ENCODE measurements at places on chromosomes 7 and 10.

DNA sequence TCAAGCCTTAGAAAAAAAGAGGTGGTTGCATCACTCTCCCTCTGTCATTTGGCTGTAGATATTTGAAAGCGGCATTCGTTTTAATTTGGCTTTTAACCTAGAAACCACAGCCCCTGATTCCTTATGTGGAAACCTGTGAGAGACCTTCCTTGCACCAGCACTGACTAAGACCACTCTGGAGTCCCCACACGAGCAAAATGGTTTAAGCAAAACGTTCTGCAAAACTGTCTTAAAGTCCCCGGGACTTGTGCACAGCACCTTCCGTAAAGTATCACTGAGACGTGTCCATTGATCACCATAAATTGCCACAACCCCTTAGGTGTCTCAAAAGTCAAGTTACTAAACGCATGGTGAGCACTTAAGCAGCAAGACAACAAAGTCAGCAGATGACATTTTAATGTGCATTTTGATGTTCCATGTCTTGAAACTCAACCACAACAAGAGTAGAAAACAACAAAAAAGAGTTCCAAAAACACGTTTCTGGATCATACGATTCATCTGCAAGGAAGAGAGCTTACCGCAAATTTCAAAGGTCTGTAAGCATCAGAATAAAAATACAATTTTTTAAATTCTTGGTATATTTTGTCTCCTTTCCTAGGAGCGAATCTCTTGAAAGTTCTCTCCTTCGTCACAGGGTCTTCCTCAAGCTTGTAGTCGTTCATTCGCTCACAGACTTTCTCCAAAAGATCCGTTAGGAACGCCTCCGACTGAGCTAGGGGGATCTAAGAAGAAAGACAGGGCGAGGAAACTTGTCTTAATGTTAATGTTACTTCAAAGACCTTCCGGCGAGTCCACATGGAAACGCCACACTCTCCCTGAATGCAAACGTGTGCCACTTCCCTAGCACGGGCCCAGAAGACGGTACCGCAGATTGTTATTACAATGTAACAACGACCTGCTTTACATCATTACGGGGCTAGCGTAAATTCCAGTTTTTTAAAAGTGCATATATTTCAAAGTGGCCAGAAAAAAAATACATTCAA is 37.7 kb downstream of the CNPY1 start:
- DNase-seq = no peak

DNA sequence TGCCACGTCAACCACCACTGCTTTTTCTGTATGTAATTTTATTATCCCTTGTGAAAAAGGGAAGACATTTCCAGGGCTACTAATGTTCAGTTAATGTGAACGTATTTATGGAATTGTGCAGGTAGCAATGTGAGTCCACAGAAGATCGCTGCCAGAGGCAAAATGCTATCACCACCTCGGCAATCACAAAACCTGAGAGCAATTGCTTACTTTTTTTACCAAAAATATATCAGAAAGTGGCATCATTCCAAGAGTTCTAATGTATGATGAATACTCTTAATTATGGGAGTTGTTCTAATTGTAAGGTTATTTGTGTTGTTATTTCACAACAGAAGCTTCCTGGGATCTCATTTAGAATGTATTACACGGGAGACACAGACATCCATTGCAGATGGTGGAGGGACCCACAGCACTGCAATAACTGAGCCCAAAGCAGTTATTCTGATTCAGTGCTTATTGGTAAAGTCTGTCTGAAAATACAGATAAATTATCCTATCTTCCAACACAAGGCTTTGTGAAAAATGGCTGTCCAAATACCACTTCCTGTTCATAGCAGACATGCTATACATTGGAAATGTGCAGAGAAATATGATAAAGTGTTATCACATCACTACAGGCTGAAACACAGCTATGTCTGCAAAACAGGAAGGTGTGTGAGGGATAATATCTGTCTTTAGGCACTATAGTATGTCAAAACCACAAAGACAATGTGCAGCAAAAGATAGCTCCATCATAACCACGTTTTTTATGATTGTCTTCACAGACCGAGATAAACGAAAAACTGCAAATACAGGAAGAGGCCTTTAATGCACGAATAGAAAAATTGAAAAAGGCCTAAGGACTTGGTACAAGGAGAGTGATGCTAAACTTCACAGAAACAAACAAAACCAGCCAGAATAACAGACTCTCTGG is 102.7 kb downstream of the CABCOCO1 start:
- no peak for DNase-seq

GRCh38 chr10:84862551-84862950 is 534.2 kb downstream of the CCSER2 start:
- no peak for DNase-seq

GRCh38 chr7:131943646-131944045 is 387.2 kb upstream of the PODXL start:
- no peak for DNase-seq

GRCh38 chr10:114174695-114175188 is 739 bp upstream of the CCDC186 start:
- DNase-seq = no peak

DNA sequence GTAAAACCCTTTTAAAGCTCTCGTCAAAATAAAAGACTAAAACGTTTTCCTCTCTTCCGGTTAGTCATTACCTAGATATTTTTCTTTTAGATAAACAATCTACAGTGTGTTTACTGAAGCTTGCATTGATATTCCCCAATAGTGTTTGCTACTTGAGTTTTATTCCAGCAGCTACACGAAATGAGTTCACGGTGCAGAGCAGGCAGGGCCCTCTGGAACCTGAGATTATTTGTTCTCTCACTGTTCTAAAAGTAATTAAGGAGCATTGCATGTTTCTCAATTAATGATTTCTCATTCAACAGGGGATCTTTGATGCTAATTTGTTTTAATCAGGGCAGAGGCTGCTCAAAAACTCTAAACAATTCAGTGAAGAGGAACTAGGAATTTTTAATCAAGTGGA is 319.7 kb downstream of the GFRA1 start:
- DNase-seq = no peak

DNA sequence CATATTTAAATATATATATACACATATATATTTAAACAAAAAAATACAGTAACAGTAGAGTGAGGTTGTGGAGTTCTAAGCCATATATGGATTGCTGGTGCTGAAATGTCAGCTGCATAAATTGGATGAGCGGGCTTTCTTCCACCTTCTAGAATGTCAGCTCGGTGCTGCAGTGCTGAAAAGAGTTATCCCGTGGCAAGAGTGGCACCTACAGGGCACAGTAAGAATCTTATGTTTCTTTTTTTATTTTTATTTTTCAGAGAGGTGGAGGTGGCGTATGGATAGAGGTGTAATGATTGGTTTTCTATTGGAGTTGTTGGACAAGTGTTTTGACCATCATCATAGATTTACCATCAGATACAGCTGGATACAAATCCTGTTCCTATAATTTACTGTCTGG is 86.2 kb upstream of the DYNC1I1 start:
- DNase-seq = no peak

DNA sequence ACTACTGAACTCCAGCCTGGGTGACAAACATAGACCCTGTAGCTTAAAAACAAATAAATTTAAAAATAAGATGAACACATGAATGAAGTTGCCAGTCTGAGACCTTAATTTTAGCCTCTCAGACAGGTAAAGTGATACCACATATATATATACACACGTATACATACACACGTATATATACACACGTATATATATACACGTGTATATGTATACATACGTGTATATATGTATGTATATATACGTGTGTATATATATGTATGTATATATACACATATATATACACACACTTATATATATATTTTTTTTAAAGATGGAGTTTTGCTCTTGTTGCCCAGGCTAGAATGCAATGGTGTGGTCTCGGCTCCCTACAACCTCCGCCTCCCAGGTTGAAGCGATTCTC is 62.7 kb downstream of the UBE2H start:
- DNase-seq = no peak

- no peak for DNase-seq
These were observed 147.7 kb downstream of the PTPN20 start for GRCh38 chr10:47058961-47059391.

- DNase-seq = no peak
These were observed 142.1 kb downstream of the PHTF2 start for GRCh38 chr7:77940647-77941046.

DNA sequence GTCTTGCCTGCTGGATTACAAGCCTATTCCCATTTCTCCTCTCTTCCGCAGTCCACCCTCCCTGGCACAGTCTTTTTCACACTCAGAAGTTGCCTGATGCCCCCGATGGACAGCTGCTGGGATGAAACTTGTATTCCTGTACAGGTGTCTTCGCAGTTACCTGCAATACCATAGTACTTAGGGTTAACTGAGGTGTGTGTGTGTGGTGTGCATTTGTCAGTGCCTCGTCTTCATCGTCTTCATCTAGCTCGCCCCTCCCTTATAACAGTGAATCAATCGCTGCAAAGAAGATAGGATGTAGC is 11.0 kb downstream of the NXPH1 start:
- no peak for DNase-seq

GRCh38 chr7:19262826-19263225 is 117.6 kb upstream of the FERD3L start:
- no peak for DNase-seq

Data from GM12892 (cell line).